ENCODE measurements at places on chromosomes 1 and 21. TPM values are rescaled to one million over a fixed set of nuclear protein-coding genes. Genes with fewer than 3 reads are reported as not detected.

The CD1E gene
- total RNA-seq: not detected

GRCh38 chr1:6259491-6260362 lies 1.2 kb downstream of the GPR153 start:
- DNase-seq: no peak

GRCh38 chr1:10961300-10961833 lies 51.1 kb upstream of the TARDBP start:
- DNase-seq: no peak

DNA sequence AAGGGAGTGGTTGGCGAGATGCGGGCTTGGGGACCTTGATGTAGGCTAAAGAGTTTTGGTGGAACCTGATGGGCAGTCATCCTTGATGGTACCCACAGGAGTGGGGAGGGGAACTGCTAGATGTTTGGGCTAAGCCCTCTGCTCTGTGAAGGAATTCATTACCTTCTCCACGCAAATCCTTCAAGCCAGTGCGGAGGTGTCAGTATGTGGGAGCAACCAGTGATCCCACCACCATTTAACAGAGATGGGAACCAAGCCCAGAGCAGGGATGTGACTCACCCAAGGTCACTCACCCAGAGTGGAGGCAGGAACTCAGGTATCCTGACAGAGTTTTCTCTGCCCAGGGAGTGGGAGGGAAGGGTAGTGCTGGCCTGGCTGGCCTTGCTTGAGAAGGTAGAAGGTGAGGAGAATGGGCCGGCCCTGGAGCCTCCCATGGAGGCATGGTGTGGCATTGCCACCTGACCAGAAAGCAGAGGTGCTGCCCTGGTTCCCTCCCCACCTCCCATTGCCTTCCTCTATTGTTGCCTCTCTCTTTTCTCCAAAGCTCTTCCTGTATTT lies 51.2 kb upstream of the STUM start:
- DNase-seq: no peak

- DNase-seq: no peak
Measured at GRCh38 chr21:26366781-26367180, 196.2 kb upstream of the APP start.

The IFI44L gene
- total RNA-seq: 2.8 TPM

The CELA2B gene
- not detected for total RNA-seq

DNA sequence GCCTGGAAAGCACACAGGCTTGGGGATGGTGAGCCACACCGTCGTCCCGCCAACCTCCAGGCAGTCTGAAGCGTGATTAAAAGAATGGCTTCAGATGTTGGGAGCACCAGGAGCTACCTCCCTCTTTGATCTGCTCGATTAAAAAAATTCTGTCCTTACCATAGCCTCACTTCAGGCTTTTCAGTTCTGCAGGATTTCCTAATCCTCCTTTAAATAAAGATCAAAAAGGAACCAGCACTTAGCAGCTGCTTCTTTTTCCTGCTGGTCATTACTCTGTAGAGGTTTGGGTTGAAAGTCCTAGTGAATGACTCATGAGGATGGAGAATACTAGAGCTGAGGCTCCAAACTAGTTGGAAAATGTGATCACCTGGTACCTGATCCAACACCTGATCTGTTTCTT lies 71.9 kb upstream of the C1orf174 start:
- DNase-seq: no peak

GRCh38 chr1:92168657-92169056 lies 49.1 kb upstream of the C1orf146 start:
- DNase-seq: no peak

The CRABP2 gene
- total RNA-seq: 0.63 TPM

DNA sequence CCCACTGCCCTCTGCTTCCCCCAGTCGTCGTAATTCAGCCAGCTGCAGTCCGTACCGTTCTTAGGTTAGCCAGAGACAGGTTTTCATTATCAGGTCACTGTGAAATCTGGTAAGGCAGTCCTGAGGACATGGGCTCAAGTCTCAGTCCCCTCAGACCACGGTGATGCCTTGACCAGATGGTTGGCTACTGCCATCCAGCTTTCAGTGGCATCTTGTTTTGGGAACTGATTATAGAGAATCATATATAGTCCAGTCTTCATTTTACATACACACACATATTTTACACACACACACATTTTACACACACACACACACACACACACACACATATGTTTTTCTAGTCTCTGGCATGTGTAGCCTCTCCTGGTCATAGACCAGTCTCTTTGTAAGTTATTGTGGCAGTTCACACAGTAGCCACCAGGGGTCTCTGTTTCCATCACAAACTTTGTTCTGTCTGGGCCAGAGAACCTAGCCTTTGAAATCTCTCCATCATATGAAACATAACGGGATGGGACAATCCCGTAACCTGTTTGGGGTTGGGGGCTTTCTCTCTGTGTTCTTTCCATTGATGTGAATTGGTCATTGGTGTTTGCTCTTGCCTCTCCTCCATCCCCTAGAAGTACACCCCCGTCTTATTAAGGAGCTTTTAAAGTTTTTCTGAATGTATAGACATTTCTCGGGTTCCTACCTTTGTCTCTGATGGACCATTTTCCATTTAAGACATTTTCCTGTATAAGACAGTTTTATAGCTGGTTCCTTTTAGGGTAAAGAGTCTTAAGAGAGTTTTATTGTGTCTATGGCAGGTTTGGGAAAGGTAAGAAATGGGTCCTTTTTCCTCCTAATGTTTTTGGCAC lies 8.4 kb upstream of the IKBKE start:
- DNase-seq: peak; percentile 75

- no peak for DNase-seq
Measured at GRCh38 chr1:109657970-109658369, 2.1 kb downstream of the GSTM4 start.

The KIF2C gene
- total RNA-seq: 4.7 TPM

DNA sequence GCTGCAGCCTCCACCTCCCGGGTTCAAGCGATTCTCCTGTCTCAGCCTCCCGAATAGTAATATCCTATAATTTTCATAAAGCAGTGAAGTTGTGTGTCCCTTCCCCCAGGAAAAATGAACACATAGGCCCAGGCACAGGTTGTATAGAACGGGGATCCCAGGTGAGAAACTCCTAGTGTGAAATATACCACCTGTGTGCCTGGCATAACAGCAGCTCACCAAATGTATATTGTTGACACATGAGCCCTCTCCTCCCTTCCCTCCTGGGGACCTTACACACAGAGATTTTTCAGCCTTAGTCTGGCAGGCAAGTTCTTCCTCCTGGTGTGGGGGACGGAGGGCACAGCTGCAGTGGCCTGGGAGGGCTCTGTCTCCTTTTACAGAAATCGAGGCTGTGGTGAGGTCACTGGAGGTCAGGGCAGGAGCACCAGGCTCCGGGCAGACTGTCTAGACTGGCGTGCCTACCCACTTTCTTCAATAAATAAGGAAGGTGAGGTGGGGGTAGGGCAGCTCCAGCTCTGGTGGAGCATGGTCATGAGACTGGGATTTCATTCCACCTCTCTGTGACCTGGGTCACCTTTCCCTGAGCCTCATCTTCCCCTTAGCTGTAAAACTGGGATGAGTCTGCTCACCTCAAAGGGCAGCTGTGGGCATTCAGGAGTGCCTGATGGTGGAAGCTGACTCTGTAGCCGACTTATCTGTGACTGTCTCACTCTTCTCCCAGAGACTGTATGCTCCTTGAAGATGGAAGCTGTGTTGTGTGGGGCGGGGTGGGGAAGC lies 14.3 kb downstream of the RCC1 start:
- DNase-seq: no peak
